SHP77 treated with DMSO at 0.1 percent for 48 hours (cell line): ENCODE measurements at places on chromosomes 7 and 10.
A peak's percentile ranks its signal among the peaks of the same experiment; 100 is the strongest.

GRCh38 chr7:43921423-43921822, 4.8 kb upstream of the UBE2D4 start:
- no peak for DNase-seq

GRCh38 chr10:71696628-71697326, 22.8 kb downstream of the C10orf105 start:
- DNase-seq, result no peak

DNA sequence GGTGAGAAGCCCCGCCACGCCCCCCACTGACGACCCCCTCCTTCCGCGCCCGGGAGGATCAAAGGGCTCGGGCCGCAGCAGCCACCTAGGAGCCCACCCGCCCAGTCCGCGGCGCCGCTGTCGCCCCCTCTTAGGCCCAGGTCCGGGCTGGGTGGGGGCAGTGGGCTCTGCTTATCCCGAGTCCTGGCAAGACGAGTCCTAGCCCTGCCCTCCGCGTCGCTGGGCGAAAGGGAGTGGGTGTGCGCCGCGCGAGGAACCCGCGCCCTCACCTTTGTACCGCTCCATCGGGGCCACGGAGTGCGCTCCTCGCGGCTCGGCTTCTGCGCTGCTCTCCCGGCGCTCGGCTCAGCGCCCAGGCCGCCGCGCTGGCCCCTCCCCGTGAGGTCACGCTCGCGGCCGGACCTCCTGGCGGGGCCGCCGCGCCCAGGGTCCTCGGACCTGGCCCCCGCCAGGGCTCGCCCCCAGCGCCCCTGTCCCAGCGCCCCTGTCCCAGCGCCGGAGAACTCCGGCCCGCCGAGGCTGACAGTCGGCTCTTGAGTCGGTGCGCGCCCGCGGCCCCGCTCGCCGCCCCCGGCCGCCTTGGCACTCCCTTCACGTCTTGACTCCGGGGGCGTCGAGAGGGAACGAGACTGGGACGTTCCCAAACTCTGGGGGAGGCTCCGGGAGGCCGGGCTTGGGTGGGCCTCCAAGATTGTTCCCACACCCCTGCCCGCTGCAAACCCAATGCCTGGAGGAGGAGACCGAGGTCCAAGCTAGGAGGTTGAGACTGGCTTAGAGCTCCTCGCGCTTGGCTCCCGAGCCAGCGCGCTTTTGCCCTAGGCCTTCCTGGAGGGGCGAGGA, at the start of gene AFAP1L2:
AFAP1L2 (minus strand) TSS at position 332 of the 840 bp plus-strand sequence; CDS start at position 285, 47 bp downstream.
- no peak for DNase-seq

- no peak for DNase-seq
Measured at GRCh38 chr7:80830010-80830409, 88.8 kb downstream of the SEMA3C start.

- DNase-seq, result no peak
Measured at GRCh38 chr10:90592638-90593302, 265.1 kb downstream of the HTR7 start.

DNA sequence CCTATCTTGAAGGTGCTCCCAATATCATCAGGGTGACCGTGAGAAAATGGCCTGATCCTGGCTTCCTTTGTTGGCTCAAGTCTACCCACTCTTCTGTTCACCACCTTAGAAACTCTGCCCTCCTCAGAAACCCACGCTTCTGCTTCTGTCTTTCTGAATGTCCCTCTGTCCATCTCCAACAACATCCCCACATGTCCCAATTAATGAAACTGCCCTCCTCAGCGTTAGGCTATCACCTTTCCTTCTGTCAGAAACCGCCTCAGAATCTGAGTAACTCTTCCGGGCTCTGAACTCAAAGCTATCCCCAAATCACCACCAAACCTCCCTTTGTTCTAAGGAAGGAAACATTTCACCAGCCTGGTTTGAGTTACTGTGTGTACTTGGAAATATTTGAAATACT, 315.8 kb upstream of the ZNF32 start:
- DNase-seq, result no peak

- DNase-seq, result no peak
Measured at GRCh38 chr10:47247148-47248059, 52.6 kb upstream of the GDF10 start.

GRCh38 chr7:99102809-99103690, 40.9 kb downstream of the SMURF1 start:
- no peak for DNase-seq

DNA sequence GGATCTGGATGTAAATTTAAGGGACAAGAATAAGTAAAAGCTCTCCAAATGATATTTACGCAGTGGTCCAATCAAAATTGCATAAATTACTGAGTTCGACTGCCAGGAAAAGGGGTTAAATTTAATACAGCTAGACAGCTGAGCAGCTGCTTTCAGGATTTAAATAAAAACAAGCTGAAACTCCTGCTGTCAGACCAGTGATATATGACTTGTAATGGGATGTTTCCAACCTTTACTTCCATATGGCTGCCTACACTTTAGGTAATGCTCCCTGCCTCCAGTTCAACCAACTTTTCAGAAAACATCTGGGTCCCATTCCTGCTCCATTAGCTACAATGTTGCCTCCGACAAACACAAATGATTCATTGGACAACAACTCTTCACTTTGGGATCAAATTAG, 326.3 kb upstream of the DGKB start:
- peak; percentile 21 for DNase-seq

DNA sequence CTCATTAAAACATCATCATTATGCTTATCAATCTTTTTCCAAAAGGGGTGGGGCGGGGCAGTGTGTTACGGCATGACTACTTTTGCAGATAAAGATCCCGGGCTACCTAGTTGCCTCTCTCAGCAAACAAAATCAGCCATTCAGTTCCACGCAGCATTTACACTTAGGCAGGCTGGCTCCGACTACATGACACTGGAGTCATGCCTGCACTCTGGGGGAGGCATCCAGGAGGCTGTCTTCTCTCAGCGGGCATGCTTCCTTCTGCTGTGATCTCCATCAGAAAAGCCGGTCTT, 193.9 kb upstream of the TCF7L2 start:
- DNase-seq, result no peak

DNA sequence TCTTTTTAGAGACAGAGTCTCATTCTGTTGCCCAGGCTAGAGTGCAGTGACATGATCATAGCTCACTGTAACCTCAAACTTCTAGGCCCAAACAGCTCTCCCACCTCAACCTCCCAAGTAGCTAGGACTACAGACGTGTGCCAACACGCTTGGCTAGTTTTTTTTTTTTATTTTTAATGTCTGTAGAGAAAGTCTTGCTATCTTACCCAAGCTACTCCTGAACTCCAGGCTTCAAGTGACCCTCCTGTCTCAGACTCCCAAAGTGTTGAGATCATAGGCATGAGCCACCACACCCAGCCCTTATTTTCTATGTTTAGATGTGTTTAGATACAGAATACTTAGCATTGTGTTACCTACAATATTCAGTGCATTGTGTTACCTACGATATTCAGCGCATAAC, 46.4 kb downstream of the KMT2E start:
- DNase-seq, result no peak

- DNase-seq, result no peak
Measured at GRCh38 chr10:76191336-76191735, 759.9 kb downstream of the LRMDA start.

DNA sequence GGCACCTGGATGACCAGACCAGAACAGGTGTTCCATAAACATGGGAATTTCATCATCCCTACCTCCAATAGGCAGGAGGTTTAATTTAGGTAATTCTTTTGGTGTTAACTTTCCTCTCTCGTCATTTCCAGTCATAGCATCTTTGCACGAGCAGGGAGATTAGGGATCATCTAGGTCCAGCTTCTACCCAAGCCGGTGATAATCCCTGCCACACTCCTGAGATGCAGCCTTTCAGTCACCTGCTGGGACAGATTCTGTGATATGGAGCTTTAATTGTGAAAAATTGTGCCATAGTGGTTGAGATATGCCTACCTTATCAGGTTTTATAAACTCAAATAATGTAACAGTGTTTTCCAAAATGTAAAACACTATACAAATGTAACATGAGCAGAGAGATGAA, 191.8 kb upstream of the AOAH start:
- no peak for DNase-seq

DNA sequence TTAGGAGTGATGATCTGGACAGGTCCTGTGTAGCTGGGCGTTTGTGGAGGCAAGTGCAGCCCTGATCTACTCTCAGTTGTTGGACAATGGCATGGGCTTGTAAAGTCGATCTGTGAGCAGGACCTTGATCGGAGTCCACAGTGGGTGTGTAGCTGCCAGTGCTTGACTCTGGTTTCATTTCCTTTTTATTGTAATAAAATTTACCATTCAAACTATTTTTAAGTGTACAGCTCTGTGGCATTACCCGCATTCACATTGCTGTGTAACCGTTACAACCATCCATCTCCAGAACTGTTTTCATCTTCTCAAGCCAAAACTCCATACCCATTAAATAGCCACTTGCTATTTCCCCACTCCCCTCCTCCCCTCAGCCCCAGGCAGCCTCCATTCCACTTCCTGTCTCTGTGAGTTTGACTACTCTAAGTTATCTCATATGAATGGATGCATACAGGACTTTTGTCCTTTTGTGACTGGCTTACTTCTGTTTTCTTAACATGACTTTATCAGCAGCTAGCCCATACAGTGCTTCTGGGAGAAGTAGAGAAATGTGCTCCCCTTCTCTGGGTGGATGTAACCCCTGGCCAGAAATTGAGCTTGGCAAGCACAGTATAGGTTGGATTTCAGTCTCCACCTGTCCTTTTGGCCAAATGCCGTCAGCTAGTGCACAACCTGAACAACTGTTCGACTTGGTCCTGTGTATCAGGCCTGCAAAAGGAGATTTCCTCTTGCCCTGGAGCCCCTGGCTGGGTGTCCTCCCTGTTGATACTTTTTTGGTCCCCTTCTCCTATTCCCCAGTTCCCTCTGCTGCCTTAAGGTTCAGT, 180.0 kb downstream of the LRMDA start:
- no peak for DNase-seq

- no peak for DNase-seq
Measured at GRCh38 chr10:266974-267425, 131.7 kb downstream of the ZMYND11 start.

GRCh38 chr7:659306-659847, 67.1 kb upstream of the DNAAF5 start:
- no peak for DNase-seq
